ENCODE measurements at places on chromosomes 11 and 22. TPM values are rescaled to one million over a fixed set of nuclear protein-coding genes. Genes with fewer than 3 reads are reported as not detected.

The FLRT1 gene
- polyA plus RNA-seq, result not detected

The TMEM109 gene
- 215 TPM for polyA plus RNA-seq

The RIC3 gene
- polyA plus RNA-seq, result 3.1 TPM

The CD3G gene
- 393 TPM for polyA plus RNA-seq

The SLC25A17 gene
- polyA plus RNA-seq, result 32.9 TPM

The PRR5L gene
- 0.76 TPM for polyA plus RNA-seq

The OR4D11 gene
- not detected for polyA plus RNA-seq

The ARHGEF17 gene
- polyA plus RNA-seq, result not detected

The MIOX gene
- polyA plus RNA-seq, result not detected

All from CD4-positive, CD25-positive, alpha-beta regulatory T cell (primary cell).